ENCODE measurements at places on chromosomes 2 and 18.

- no peak for DNase-seq
Measured at GRCh38 chr2:102950371-102950946, 188.6 kb downstream of the TMEM182 start.

DNA sequence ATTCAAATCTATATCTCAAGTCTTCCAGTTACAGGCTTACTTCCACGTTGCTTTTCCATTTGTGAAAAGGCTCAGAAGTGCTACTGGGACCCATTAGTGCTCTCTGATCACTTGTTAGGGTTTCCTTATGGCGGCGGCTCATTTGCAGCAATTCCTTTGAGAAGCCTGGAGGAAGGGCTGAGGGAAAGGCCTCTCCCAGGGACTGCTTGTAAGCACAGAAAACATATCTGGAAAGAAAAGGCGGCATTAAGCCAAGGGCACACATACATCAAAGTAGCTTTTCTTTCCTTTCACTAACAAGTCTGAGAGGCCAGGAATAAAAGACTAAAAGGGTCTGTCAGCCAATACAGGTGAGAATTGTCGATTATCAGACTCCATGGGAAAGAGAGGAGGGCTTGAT is 39.4 kb upstream of the ITGB6 start:
- no peak for DNase-seq

- no peak for DNase-seq
Measured at GRCh38 chr2:102245266-102246151, 58.7 kb downstream of the IL1RL2 start.

DNA sequence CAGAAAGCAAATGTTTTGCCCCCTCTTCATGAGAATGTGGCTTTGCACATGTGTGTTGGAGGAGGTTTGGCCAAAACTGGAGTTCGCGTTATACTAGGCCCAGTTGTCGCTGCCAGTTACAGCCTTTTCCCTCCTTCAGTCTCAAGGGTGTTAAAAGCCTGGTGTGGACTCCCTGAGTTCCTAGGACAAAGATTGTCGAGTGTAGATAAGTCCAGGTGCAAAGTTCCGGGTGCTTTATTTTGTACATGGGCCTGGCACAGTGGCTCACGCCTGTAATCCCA is 542 bp upstream of the RNF103 start:
- no peak for DNase-seq

DNA sequence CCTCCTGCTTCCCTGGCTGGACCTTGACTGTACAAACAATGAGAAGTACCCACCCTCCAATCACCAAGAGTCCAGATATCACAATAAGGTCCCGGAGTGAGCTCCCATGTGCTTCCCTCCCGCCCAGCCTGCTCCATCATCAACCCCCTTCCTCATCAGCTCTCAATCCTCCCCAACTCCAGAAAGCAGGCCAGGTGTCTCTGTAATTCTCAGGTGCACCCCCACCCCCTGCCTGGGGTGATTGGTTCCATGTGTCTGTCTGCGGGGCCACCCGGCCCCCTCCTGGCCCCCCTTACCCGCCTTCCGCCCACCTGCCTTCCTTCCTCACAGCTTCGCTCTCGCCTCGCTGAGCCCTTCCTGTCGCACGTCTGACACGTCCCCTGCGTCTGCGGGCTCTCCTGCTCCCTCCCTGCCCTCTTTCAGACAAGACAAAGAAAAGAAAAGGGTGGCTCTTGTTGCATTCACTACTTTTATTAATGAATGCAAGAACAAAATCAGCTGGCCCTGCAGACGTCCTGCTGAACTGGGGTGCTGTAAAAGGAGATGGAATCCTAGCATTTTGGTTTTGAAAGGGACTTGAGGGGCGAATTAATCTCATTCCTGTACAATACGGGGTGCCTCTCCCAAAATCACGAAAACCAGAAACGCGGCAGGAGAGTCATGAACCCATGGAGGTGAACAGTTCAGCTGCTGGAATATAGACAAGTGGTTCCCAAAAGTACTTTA is 26.5 kb upstream of the IGFBP2 start:
- DNase-seq = no peak

GRCh38 chr2:205913668-205914067 is 172.3 kb downstream of the INO80D start:
- DNase-seq = no peak

DNA sequence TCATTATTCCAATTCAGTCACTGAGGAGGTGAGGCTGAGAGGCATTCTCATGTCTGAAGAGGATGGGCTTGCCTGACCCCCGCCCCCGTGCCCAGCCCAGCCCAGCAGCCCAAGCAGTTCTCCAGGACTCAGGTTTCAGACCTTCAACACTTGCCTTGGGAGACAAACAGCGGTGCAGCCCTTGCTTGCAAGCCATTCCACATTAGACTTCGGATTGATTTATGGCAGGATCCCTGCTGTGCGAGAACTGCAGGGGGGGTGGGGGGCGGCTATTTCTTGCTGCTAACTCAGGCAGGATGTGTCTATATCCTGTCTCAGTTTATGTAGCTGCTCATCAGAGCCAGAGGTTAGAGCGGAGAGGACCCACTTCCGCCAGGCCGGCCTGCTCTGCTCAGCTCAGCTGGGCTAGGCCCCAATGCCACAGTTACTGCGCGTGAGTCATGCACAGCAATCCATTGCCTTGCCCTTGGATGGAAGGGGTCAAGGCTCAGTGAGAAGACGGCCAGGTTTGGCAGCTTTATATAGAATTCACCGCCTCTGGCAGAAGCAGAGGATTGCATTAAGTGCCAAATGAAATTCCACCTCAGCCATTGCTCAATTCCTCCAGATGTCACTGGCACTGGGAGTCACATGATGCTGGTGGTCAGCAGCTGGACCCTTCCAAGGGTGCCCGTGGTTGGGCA is 1.8 kb downstream of the GYPC start:
- peak; percentile 63 for DNase-seq

DNA sequence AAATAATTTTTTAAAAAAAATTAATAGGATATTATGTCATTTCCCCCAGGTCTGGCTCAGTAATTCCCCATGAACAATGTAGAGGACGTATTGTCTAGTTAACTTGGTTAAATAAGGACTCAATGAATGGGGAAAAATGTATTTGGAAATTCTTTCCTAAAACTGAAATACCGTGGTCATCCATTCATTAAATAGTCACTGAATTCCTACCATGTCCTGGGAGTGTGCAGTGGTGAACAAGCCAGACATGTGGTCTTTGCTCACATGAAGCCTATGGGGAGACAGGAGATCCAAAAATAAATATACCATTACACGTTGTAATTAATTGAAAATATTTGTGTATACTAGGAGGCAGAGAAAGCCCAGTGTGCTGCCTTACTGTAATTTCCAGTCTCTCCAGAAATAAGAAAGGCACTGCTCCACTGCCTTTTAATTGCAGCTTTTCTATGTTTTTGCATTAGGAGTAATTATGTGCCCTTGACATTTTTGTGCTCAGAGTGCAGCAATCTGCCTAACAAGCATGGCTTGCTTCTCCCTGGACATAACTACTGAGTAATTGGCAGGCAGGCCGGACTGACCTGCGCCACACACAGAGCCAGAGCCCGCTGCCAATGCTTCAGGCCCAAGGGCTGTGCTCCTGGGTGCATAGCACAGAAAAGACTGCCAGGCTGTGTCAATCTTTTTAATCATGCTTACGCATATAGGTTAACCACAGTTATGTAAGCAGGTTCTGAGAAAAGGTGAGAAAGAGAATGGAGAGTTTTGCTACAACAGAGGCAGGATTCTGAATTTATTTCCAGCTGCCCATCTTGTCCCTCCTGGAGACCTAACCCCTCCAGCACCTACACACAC is 22.2 kb upstream of the TTC39C start:
- DNase-seq = no peak

- DNase-seq = no peak
Measured at GRCh38 chr2:148914463-148914862, 39.4 kb downstream of the KIF5C start.

GRCh38 chr2:236179236-236180075 is 11.3 kb upstream of the GBX2 start:
- no peak for DNase-seq

GRCh38 chr2:68809324-68810240 is 61.6 kb downstream of the BMP10 start:
- no peak for DNase-seq

GRCh38 chr2:109062859-109063700 is 65.9 kb upstream of the SH3RF3 start:
- DNase-seq = peak; percentile 22

- DNase-seq = no peak
Measured at GRCh38 chr2:157911246-157911645, 35.1 kb upstream of the ACVR1 start.

DNA sequence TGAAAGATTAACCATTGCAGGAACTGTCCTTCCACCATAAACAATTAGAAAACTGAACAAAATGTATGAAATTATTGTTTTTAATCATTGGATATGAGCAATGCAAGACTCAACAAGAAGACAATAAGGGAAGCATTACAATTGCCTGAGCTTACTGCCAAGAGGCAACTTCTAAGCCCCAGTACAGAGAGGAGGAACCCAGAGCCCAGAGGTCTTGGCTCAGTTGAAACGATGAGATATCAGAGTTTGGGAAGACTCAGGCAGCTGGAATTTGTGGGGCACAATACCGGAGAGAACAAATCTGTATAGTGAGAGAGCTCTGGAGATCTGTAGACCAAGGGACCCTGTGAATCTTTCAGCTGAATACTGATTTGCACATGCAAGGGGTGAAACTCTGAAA is 80.6 kb upstream of the ZFP36L2 start:
- no peak for DNase-seq

DNA sequence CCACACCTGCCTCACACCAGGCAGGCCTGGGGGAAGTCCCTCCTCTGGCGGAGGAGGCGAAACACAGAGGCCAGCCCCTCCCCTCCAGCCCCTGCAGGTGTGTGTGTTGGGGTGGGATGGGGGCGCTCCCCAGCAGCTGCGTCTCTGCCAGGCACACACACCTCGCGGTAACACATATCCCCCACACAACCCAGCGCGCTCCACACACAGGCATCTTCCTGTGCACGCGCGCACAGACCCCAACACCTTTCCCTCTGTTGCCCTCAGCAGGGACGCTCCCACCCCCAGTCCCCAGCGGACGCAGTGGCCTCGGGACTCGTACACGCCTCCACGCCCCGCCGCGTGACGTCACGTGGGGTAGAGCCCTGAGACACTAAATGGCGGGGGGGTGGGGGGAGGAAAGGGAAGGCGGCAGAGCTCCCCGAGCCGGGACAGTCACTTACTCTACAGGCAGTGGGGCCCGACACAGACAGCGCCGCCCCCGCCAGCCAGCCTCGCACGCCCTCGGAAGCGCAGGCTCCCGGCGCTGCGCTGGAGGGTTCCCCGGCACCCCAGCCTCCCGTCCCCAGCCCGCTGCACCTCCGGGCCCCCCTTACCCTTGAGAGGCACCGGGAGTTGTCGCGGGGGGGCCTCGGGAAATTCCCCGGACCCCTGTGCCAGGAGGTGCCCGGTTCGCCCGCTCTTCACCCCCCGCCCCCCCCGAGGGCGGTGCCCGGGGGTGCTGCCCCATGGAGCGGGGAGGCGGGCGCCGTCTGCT is at the start of gene WNT10A:
Gene WNT10A, plus strand, starts transcription at position 751 of the 757 bp plus-strand sequence. CDS start 144 bp downstream, outside the sequence.
- peak; percentile 40 for DNase-seq

GRCh38 chr2:208101716-208102631 is 22.4 kb downstream of the CRYGD start:
- DNase-seq = no peak

GRCh38 chr18:9951022-9951859 is 37.4 kb downstream of the VAPA start:
- DNase-seq = no peak

DNA sequence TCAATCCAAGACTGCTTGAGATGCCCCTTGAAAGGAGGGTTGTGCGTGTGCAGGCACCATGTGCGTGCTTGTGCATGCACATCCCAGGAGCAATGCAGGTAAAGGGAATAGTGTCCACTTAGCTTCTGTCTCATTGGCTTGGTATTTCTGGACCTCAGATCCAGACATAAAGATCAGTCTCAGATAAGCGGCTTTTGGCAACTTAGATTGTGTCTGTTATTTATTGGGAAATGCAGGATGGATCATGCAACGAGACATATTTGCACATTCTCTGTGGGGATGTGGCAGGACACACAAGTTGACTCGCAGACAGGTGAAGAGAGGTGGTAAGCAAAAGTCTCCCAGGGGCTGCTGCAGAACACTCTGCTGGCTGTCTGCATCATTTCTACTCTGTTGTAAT is 67.9 kb downstream of the SETBP1 start:
- DNase-seq = no peak

DNA sequence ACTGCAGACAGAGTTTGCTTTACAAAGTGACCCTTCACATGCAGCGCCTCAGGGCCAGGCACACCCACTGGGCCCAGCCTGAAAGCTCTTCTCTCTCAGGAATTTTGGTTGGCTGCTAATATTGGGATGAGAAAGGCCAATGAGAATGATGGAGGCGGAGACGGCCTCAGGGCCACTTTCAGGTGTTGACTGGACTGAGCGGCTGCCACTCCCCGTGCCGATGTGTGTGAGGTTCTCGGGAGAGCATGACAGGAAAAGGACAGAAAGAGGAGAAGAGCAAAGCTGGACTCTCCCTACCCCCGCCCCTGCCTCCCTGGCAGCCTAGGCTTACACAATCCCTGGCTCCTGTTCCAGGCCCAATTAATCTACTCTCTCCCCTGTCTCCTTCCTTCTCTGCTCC is 155.7 kb downstream of the CELF4 start:
- no peak for DNase-seq

DNA sequence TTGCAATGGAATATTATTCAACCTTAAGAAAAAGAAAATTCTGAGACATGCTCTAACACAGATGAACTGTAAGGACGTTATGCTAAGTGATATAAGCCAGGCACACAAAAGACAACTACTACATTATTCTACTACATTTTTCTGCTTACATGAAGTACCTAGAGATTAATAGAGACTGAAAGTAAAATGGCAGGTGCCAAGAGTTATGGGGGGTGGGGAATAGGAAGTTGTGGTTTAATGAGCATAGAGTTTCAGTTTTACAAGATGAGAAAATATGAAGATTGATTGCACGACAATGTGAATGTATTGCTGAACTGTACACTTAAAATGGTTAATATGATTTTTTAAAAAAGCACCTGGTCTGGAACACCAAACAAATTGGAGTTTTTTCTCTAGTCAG is 1231.6 kb upstream of the DDX18 start:
- no peak for DNase-seq

DNA sequence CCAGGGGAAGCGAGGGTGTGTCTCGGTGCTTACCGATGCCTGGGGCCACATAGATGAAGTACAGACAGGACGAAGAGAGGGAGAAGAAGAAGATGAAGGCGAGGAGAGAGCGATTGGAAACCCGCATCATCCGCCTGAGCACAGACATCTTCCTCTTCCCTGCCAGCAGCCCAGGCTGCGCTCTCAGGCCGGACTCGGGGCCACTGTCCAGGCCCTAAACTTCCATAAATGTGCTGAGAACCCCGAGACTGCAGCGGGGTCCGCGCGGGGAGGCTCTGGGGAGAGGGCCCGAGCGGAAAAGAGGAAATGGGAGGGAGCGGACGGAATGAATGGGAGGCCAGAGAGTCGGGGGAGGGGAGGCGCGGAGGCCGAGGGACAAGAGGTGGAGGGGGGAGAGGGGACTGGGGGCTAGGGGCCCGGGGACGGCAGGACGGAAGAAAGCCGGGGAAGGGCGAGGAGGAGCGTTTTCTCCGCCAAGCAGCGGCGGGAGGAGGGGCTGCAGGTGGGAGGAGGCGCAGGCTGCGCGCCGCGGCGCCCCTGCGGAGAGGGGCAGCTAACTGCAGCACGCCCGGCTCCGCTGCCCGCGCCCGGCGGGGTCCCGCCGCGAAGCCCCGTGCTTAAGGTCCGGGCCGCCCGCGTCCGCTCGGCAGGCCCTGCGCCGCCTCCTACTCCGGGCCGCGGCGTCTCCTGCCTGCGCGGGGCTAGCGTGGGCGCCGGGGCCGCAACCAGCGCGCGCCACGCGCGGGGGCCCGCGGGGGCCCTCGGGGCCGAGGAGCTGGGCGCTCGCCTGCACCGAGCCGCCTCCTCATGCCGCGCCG is at the start of gene B4GALT6:
Gene B4GALT6, minus strand, starts transcription at position 303 of the 818 bp plus-strand sequence. Its CDS starts 155 bp downstream, at position 148.
- no peak for DNase-seq

GRCh38 chr2:239736358-239737143 is 288.6 kb downstream of the NDUFA10 start:
- no peak for DNase-seq
